ENCODE measurements at places on chromosomes 5 and 9.
A peak's percentile ranks its signal among the peaks of the same experiment; 100 is the strongest.

DNA sequence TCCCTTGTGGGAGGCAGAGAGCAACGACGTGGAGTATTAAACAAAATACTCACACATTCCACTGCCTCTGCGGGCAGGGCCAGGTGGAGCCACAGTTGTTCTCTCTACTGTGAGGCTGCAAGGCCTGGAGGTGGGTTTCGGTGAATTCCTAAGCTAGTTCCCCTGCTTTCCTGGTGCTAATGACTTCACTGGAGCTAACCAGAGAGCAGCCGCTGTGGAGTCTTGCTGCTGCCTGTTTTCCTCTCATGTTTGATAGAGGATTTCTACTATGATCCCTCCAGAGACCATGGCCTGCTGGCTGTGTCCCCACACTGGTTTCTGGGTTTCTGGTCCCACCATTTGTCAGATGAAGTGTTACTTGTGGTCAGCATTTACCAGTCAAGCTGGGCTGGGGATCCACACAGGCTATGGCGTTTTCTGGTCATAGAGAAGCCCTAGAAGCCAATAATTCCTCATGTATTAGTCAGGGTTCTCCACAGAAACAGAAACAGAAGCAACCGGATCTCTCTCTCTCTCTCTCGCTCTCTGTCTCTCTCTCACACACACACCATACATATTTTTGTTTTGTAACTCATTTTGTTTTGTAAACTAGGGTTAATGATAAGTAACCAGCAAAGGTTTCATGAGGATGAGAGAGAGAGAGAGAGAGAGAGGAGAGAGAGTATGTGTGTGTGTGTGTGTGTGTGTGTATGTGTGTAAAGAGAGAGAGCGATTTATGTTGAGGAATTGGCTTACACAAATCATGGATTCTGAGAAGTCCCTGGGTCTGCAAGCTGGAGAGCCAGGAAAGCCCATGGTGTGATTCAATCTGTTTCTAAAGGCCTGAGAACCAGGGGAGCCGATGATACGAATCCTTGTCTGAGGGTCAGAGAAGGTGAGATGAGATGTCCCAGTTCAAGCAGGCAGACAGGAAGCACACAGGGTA, 403.0 kb downstream of the GADD45G start:
- no peak for DNase-seq

- DNase-seq: no peak
These were observed 297.4 kb downstream of the TENT4A start for GRCh38 chr5:7010591-7010990.

GRCh38 chr5:176793343-176793699, 17.0 kb upstream of the UNC5A start:
- DNase-seq: no peak

DNA sequence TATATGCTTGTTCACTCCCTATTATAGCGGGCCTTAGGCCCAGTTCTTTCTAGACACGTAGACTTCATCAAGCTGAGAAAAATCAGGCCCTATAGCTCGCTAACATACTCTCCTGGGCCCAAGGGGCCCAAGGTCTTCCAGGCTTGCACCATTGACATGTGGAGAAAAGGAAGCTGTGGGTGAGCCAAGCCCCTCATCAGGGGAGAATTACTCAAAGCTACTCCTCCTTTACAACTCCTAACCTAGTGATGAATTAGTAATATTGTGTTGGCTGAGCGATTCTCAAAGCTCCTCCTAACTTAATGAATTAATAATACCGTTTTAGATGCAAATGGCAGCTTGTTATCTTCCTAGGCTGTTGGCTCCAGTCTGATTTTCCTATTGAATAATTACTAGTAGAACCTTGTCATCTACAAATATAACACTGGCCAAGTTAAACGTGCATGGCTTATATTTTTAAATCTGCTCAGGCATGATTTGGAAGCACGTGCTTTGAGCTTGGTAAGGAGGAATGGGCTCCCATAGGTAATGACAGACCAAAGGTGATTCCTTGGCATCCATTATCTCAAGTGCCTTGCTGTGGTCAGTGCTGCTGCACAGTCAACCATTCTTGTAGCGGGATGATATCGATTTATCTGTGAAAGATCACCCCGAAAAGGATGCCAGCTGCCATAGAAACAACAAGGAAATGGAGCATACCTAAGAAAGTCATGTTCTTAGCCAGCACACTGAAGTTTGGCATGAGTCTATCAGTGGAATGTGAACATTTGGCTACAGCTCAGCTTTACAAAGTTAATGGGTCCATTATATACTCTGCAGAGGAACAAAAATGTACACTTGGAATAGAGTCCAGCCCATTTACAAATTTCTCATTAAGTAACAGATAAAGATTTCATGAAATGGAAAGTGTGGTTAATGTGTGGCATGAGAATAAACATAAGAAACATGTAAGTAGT, 23.8 kb downstream of the LVRN start:
- no peak for DNase-seq

DNA sequence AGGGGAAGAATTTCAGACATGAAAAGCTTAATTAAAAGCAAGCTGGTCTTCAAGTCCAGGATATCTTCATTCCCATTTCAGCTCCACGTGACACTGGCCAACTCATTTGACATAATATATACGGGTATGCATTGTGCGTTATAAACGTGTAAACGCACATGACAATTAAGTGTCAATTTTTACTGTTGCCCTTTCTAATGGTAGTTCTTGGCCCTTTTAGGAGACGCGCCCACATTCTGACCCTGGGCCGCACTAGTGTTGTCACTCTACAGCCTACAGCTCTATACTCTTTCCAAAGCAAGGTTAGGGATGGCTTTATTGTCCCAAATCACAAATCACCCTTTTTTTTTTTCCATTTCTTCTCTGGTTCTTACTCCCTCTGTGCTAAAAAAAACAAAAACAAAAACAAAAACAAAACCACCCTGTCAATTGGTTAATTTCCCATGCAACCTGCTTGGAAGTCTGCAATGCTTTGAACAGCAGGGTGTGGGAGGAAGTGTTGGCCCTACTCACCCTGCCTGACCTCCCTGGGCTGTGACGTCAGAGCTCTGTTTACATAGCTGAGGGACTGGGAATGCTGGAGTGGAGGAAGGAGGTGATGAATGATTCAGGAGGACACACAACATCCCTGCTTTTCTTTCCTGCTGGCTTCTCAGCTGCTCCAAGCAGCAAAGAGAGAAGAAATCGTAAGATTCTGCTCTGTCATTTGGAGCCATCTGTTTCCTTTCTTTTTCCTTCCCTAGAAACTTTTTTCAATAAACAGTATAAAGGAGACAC, 19.3 kb downstream of the RFK start:
- DNase-seq: peak; percentile 67

- DNase-seq: no peak
These were observed 208.7 kb downstream of the CCDC171 start for GRCh38 chr9:15761551-15761950.

GRCh38 chr9:115398996-115399395, 281.0 kb upstream of the TNC start:
- DNase-seq: no peak

DNA sequence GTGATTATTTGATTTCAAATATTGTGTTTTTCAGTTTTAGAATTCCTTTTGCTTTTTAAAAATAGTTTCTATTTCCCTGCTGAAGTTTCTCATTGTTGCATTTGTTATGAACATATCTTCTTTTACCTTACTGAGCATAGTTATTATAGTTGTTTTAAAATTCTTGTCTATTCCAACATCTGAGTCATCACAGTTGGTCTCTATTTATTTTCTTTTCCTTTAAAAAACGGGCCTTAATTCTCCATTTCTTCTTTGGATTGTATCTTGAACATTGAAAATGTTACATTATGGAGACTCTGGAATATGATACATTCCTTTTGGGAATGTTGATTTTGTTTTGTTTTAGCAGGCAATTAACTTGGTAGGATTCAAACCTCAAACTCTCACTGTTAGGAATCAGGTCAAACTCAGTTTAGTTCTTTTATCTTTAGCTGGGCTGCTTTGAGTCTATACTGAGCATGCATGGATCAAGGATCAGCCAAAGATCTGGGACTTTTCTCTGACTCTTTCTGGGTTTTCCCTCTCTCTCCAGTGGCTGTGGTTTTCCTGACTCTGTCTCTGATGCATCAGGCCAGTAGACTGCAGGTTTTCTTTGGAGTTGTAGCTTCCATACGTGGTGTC, 70.3 kb downstream of the TEK start:
- DNase-seq: no peak

GRCh38 chr9:23117616-23118015, 671.0 kb downstream of the DMRTA1 start:
- no peak for DNase-seq

DNA sequence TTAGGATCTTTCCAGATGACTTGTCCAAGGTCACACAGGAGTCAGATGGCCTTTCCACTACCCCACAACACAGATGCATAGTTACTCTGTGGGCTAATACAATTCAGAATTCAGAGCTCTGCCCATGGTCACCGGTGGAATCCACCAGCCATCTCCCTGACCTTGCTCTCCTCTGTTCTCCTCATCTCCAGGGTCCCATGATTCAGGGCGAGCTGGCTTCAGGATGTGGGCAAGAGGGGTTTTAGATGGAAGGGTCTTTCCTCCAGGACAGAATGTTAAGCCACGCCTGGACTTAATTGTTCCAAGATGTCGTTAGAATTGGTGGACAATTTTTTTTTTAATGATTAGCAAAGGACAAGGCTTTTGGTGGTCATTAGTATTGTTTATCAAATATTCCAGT, 81.7 kb upstream of the LARP1 start:
- DNase-seq: no peak

GRCh38 chr9:114401344-114401743, 13.6 kb upstream of the AKNA start:
- no peak for DNase-seq

DNA sequence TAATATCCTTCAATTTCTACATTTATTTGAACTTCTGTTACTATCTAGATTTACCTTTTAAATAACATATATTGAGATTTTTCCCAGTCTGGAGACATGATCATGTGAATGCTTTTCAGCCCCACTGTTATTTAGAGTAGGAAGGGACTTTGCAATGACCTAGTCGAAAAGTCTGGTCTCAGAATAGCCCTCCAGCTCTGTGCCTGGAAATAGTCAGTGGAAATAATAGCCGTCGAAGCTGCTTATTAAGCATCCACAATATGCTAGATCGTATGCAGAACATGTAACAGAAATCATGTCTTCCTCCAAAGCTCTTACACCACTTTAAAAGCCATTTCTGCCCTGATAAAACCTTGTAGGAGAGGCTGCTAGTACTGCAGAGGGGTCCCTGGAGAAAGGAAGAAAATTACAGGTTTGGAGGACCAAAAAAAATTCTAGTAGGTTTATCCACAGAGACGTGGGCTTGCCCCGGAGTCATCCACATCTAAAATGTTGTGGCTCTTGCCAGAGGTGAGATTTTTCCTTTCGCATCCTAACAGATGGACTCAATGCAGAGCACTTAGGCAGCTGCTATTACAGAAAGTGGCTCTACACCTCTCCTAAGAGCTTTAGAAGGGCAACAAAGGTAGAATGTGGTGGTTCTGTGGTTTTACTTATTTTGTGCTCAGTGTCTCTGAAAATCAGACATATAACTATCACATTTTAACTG, 2.5 kb upstream of the FGF1 start:
- no peak for DNase-seq

DNA sequence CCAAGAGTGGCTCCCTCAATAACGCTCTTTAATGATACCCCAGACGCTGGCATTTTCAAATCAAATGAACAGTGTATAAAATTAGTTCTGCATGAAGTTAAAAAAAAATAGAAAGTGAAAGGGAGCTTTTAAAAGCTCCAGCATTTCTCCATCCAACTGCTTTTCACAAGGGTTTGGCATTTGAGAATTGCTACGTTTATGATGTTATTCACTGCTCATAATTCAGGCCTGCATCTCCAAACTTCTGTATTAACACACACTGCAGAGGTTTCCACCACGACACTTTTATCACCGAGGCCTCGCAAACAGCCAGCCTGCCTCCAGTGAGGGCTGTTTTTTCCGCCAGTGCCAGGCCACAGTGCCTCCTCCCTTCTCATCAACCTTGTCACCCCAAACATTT, 205.5 kb upstream of the EFNA5 start:
- DNase-seq: no peak

DNA sequence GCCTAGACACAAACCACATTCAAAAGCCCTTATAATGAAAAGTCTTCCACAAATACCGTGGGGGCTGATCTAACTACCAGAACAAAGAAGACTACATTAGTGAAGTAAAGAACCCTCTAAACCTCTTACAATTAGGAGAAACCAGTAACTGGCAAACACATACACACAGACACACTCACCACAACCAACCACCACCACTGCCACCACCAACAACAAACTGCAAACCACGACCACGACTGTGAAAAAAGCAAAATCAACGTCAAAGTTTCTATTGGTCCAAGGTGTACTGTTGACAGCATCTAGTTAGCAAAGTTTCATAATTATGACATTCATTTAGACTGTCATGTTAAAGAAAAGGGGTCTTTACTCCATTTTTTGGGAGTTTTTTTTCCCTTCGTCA, 2.7 kb downstream of the CDO1 start:
- no peak for DNase-seq

- DNase-seq: no peak
These were observed at the start of gene CANX for GRCh38 chr5:179698935-179699615. CANX (plus strand) TSS chr5:179698967; CDS start chr5:179705682, 6,715 bp downstream.

GRCh38 chr9:80518441-80518840, 946.7 kb downstream of the TLE4 start:
- no peak for DNase-seq

- DNase-seq: no peak
These were observed 226.4 kb downstream of the DCP2 start for GRCh38 chr5:113202746-113203716.

DNA sequence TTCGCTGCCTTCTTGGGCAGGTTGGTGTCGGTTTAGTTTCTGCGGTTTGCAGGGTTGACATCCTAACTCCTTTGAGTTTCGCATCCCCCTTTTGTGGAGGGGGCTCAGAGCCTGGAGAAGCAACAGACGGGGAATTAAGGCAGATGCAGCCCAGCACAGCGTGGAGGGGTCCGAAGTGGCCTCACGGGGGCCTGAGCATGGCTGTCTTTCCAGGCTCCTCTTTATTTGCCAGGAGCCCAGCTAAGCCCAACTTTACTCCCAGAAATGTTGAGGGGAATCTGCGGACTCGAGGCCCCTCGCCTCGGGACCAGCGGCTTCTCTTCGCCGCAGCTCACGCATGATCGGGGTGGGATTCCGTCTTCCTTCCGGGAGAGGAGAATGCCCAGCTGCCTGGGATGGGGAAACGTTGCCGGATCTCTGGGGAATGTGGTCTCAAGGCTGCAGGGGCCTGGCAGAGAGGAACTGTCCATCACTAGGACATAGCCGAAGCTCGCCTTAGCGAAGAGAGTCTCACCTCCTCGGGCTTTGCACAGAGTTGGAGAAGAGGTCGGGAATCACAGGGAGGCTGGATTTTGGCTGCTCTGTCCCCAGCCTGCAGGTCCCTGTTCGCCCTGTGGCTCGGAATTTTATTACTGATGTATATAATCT, 1.3 kb downstream of the RAI14 start:
- DNase-seq: no peak

DNA sequence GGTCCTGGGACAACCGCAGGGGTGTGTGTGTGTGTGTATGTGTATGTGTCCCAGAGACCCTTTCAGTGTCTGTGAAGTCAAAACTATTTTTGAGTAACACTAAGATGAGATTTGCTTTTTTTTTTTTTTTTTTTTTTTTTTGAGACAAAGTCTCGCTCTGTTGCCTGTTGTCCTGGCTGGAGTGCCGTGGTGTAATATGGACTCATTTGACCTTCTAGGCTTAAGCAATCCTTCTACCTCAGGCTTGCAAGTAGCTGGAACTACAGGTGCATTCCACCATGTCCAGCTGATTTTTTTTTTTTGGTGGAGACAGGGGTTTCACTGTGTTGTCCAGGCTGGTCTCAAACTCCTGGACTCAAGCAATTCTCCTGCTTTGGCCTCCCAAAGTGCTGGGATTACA, 97.4 kb upstream of the KLF9 start:
- DNase-seq: no peak

GRCh38 chr5:63201738-63202137, 623.1 kb downstream of the LRRC70 start:
- DNase-seq: no peak

All from SHP77 (cell line).